ENCODE measurements at places on chromosomes 3 and 15. TPM values are rescaled to one million over a fixed set of nuclear protein-coding genes. Genes with fewer than 3 reads are reported as not detected.

- DNase-seq, result no peak
These were observed 53.0 kb downstream of the PLSCR2 start for GRCh38 chr3:146416366-146416765.

The CKMT1A gene
- total RNA-seq, result not detected

The PRR20G gene
- total RNA-seq, result not detected

The NEO1 gene
- 11.1 TPM for total RNA-seq

The DIPK2A gene
- total RNA-seq, result 5.9 TPM

DNA sequence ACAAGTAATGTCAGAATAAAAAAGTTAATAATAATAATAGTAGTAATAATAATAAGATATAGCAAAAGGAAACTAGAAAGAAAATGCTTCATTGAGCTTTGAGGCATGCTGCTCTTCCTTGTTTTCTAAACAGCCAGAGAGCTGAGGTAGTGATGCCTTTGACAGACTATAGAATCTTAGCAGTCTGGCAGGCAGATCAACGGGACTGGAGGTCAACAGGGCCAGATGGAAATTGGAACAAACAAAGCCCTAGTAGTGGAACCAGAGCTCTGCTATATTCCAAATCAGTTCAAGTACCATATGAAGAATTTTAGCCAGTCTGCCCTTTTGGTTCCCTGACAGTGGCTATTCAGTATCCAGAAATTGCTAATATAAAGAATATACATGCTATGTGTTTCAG is 278.6 kb downstream of the NLGN1 start:
- DNase-seq, result no peak

GRCh38 chr3:29468187-29468586 is 187.3 kb downstream of the RBMS3 start:
- DNase-seq, result no peak

- peak; percentile 13 for DNase-seq
These were observed 38.8 kb downstream of the PRKCD start for GRCh38 chr3:53199834-53200233.

DNA sequence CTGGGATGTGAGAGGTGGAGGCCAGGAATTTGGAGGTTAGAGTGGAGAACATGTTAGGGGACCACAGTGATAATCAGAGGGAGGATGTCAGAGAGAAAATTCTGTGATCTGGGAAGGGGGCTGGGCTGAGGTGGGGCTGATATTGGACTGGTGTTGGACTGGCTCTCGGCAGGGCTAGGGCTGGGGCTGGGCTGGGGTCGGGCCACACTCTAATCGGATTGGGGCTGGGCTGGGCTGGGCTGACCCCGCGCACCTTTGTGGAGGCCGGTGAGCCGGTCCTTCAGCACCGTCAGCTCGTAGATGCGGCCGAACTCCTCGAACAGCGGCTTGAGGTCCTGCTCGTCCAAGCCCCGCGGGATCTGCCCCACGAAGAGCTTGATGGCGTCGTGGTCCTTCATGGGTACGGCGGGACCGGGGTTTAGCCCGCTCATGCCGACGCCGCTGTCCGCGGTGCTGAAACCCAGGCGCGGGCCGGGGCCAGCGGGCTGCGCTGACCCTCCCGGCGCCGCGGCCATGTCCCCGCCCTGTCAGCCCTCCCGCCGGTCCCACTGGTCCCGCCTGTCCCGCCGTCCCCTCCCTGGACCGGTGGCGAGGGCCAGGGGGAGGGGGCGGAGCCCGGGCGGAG is 485 bp downstream of the CELF6 start:
- DNase-seq, result peak; percentile 84

DNA sequence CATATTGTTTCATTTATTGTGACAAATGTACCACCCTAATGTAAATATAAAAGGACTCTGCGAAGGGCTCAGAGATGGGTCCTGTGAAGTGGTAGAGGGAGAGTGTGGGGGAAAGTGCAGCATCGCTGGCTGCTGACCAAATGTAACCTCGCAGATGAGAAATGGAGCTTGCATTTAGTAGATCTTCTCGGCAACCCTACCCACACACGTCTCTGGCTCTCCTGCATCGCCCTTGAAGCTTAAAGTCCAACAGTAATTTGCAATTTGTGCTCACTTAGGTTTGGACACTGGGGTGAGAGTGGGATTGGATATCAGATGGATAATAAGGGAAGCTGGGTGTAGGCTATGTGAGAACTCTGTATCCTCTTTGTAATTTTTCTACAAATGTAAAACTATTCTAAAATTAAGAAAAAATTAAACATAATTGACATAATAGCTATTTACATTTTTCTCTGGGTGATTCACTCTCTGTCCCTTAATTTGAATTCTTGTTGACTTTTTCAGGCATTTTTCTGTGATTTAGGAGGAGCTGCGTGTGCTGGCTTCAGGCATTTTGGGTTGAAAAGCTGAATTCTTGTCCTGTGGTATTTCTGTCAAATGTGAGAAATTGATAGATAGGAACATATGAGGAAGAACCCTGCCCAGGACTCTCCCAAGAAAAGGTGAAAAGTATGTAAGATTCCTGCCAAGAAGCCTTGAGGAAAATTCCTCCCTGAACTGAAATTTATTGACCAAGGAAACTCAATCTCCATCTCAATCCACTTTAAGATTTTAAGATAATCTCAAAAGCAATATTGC is 524.7 kb upstream of the MCTP2 start:
- no peak for DNase-seq

The MAGI1 gene
- total RNA-seq, result 34.1 TPM

The NDUFB4 gene
- total RNA-seq, result 570 TPM

DNA sequence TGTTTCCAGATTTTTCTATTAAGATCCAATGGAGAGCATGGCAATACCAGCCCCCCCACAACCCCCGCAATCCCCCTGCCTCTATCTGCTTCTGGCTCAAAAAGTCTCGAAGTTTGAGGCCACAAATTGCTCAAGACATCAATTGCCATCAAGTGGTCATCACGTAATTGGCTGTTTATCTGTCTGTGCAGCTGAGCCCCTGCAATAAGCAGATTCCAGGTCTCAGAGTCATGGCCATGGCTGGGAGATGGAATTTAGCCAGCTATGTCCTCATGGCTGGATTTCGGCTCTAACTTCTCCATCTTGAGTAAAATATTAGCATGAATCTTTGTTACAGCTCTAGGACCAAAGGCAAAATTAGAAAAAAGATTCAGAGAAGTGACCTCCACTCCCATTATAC is 22.7 kb downstream of the SSUH2 start:
- no peak for DNase-seq

The SOX14 gene
- total RNA-seq, result not detected

GRCh38 chr15:26967719-26968269 is 3.2 kb upstream of the GABRG3 start:
- no peak for DNase-seq

The CTXN2 gene
- total RNA-seq, result not detected

Measured in Right ventricle myocardium superior (tissue), 1 donor.